NCI-H1105 treated with DMSO at 0.1 percent for 48 hours (cell line): ENCODE measurements at places on chromosomes 5 and 9.

DNA sequence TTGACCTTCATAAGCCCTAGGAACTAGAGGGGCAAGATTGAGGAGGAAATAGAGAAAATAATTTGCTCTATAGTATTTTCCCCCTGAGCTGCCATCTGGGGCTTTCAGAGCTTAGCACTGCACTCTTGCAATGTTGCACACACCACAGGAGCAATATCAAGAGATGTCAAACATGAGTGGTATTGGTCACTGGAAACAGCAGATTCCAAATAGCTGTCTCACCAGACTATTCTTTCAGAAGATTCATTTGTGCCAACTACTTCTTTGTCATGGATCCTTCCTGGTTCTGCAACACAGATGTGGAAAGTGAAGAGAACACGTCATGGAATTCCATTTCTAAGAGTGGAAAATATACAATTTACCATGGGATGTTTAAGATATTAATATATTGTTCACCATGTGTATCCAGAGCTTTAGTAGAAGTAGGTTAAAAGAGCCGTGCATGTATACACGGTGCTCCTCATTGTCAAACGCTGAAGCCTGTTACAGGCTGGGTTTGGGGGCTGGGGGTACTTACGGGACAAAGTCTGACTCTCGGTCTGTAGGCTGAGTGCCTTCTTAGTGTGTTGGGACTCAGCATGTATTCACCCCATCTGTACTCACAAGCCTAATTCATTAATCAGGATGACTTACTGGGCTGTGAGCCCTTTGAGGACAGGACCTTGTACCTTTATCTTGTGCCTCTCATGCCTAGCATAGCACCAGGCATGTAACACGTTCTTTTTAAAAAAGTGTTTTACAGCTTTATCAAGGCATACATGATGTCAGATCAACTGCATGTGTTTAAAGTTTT is 31.4 kb upstream of the GDNF start:
- DNase-seq, result no peak

GRCh38 chr5:141716468-141716867 is 34.4 kb upstream of the ARAP3 start:
- DNase-seq, result no peak

DNA sequence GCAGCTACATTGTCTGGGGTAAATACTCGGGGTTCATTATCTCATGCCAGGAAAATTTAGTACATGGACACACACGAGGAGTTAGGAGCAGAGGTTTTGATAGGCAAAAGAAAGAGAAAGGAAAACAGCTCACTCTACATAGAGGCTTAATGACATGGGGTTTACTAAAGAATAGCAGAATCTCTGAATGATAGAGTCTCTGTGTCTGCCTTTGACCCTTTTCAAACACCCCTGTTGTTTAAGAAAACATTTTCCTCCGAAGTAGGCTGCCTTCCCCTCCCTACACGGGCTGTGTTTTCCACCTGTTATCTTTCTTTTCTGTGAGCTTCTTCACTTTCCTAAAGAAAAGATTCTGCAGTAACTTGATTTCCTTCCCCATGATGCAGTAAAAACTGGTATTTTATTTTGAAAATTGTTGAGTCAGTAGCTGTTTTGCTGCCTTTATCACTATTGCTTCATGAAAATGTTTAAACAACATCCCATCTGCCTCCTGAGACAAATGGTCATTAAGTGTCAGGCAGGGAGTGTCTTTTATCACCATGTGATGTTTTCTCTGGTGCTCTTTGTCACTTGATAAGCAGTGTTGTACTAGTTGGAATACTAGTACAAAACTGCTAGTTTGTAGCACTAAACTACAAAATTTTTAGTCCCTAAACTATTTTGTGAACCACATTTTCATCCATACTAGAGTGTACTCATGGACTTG is 76.6 kb downstream of the PPIC start:
- DNase-seq, result no peak

- DNase-seq, result no peak
These were observed 3.3 kb downstream of the ANKS6 start for GRCh38 chr9:98793031-98793430.

- no peak for DNase-seq
These were observed 563.7 kb upstream of the DAP start for GRCh38 chr5:11324521-11325289.
